ENCODE measurements at places on chromosomes 2 and 18.

DNA sequence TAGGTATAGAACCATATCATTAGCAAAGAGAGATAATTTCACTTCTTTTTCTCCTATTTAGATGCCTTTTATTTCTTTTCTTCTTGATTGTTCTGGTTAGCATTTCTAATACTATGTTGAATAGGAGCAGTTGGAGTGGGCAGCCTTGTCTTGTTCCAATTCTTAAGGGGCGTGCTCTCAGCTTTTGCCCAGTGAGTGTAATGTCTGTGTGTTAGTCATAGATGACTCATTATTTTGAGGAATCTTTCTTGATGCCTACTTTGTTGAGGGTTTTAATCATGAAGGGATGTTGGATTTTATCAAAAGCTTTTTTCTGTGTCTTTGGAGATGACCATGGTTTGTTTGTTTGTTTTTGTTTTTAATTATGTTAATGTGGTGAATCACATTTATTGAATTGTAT is 1453.1 kb upstream of the SLC39A10 start:
- DNase-seq: no peak

GRCh38 chr2:112767693-112768330 is 3.4 kb upstream of the CKAP2L start:
- DNase-seq: no peak

DNA sequence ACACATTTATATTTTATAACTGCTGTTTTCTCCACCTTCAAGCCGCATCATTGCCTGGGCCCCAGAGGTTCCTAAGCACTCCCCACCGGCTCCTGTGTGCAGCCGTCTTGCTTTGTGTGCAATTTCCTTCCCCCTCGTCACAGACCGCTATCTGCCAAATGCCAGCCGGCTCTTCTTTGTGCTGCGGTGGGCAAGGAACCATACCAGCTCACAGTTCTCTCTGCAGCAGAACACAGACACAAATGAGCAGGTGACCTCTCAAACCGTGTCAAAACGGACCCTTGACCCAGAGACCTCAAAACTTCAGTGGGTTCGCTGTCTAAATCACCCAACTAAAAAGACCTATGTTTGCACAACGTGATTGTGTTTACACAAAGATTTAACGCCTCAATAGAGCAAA is 58.2 kb downstream of the KLF7 start:
- DNase-seq: no peak

- DNase-seq: no peak
These were observed 53.5 kb upstream of the DAPL1 start for GRCh38 chr2:158741625-158742024.

GRCh38 chr18:48229552-48229981 is 179.6 kb downstream of the ZBTB7C start:
- DNase-seq: no peak

GRCh38 chr2:25187729-25188350 is 19.5 kb upstream of the POMC start:
- DNase-seq: no peak

DNA sequence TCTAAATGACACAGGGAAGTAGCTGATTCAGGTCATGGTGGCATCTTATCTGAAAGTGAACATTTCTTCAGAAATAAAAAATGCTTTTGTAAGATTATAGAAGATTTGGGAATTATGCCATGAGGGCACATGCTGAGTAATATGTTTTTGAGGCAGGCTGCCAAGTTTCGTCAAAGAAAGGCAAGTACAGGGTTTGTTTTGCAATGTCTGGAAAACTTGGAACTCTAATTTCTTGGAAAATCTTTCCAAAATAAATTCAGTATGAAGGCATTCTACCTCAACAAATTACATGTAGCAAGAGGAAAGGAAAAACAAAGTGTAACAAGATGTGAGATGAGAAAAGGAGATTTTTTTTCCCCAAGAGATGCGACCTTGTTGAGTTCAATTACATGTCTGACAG is 167.7 kb downstream of the PLCL1 start:
- no peak for DNase-seq

DNA sequence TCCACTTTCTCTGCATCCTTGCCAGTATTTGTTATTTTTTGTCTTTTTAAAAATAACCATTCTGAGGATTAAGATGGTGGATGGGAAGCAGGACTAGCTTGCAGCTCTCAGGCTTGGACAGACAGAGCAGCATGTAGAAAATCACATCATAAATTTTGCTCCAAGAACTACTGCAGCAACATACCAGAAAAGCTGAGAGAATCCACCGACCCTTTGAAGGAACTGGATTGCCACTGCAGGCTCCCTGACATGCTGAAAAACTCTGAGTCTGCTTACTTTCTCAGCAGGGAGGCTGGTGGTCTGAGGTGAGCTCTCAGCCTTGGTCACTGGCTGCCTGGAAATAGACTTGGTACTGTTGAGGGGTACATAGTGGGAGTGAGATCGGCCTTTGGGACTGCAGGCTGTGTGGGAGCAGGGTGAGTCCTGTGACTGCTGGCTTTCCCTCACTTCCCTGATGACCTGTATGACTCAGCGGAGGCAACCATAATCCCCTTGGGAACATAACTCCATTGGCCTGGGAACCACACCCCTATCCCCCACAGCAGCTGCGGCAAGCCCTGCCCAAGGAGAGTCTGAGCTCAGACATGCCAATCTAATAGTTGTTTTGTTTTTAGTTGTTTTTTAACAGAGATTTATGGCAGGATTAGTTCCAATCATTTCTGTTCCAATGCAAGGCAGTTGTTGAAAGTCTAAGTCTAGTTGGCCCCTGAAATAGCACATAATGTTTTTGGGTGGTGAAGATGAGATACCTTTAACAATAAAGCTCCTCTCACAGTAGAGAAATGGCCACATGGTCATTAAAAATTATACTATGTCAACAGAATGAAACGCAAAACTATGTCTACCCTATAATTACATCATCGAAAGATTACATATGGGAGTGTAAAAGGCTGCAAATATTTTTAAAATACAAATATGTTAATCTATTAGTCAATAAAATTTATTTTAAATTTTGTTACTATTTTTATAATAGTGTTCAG is 414.2 kb upstream of the CHAC2 start:
- DNase-seq: no peak

- DNase-seq: no peak
These were observed 291.0 kb upstream of the DOK6 start for GRCh38 chr18:69109686-69110085.

- DNase-seq: no peak
These were observed 160.5 kb downstream of the GALNT13 start for GRCh38 chr2:154032220-154032619.

GRCh38 chr2:146544701-146545100 is 1300.1 kb upstream of the ACVR2A start:
- no peak for DNase-seq

DNA sequence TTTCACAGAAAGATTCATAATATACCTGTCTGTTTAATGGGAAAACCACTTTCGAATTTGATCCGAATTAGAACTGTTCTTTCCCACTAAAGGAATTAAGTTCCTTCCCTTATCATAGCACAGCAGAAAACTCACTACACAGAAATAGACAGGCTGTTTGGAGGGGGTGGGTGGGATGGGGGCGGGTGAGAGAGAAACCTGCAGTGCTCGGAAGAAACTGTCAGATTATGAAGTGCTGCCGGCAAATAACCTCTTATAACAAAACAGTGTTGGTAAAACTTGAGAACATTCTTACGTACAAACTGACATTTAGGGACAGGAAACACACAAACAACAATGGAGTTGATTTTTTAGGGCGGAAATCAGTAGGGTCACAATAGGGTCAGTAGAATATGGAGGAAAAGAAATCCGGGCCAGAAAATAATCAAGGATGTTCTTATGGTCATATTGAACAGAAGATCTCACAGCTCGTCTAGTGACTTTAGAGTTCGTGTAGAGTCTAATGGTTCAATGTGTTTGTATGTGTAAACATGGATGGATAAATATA is 756.0 kb upstream of the LRATD1 start:
- DNase-seq: no peak

- DNase-seq: no peak
These were observed 3.7 kb upstream of the IL1RN start for GRCh38 chr2:113123726-113124125.

DNA sequence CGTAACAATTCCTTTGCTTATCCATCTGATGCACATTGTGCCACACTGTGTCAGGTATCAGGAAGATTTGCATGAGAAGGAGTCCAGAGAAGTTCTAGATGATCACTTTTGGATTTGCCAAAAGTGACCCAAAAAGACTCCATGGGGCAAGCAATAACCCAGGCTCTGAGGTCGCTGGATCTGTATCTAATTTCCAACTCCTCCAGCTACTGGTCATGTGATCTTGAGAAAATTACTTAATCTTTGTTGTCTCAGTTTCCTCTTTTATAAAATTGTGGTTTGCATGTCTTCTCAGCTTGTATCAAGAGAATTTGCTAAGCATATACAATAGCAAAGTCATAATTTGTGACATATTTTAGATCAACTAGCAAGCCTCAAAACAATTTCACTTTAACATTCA is 61.3 kb upstream of the ITGA4 start:
- DNase-seq: no peak

DNA sequence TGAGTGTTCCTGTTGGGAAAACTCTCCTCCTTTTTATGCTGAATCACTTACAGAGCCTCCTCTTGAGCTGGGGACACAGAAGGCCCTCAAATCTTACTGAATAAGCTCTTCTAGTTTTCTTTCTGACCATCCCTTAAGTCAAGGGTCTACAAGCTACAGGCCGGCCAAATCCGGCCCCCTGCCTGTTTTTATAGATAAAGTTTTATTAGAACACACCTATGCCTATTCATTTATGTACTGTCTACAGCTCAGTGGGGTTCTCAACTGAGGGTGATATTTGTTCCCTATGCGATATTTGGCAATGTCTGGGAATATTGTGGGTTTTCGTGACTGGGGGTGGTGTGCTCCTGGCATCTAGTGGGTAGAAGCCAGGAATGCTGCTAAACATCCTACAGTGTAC is 14.0 kb downstream of the CDC42EP3 start:
- DNase-seq: no peak

GRCh38 chr2:110847651-110848050 is 115.3 kb downstream of the ACOXL start:
- DNase-seq: no peak

Data from SW 1271 (cell line).